ENCODE measurements at places on chromosomes 1 and 21.
A peak's percentile ranks its signal among the peaks of the same experiment; 100 is the strongest.

DNA sequence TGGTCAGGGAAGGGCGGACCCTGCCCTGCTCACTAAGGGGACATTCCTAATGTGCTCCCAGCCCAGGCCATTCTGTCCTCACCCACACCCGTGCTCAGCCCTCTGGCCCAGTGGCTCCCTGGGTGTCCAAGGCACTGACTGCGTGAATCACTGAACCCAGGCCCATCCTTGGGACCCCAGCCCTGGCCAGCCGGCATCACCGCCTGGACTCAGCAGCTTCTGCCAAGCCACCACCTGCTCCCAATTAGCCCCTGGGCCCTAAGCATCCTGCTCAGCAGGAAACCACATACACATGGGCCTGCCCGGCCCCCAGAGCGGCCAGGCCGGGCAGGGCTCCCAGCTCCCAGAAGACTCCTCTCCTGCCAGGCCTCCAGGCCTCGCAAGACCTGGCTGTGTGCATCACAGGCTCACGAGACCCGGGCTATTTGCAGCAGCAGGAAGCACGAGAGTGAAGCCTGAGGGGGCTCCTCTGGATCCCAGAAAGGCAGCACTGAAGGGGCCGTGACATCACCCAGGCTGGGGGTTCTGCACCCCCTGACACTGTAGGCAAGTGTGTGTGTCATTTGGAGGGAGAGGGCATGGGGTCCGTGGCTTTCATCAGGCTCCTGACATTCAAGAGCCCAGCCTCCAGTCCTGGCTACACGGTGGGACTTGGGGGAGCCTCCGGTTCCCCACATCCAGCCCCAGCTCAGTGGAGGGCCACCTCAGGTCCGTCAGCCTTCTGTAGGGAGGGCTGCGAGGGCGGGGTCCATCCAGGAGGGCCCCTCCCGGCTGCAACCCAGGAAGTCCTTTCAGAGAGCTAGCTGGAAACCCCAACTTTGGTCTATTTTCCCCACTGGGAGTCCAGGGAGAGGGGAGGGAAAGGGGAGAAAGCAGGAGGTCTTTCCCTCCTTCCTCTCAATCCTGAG is 1.6 kb downstream of the MFAP2 start:
- DNase-seq = no peak

- no peak for DNase-seq
These were observed 124.8 kb downstream of the CLEC20A start for GRCh38 chr1:178371933-178372388.

- no peak for DNase-seq
These were observed 67.3 kb upstream of the RAB3GAP2 start for GRCh38 chr1:220339581-220339980.

DNA sequence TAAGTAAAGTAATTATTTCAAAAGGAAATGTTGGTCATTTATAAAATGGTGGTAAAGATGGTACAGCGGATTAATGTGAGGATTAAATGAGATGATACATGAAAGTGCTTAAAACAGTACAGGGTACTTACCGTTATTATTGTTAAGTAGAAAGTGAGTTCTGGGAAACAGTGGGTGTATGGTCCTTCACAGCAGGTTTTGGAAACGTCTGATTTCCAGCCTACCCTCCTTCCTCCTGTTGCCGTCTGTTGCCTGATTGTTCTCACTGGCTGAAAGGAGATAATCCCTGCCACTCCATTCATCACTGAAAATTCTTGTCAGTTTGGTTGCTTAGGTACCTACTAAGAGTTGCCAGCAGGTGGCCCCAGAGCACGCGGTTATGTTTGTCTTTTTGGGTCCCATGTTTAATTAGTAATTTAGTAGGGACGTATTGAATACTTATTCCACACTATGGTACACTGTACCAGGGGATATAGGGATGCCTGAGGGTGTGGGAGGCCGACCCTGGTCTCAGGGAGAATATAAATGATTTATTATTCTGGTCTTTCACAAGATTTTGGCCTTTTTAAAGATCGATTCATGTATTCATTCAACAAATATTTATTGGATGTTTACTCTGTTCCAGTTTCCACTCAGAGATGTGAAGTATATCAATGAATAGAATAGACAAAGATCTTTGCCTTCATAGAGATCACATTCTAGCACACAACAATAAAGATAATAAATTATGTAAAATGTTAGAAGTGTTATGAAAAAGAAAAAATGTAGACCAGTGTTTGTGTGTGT is 30.8 kb upstream of the RPTN start:
- DNase-seq = peak; percentile 41

DNA sequence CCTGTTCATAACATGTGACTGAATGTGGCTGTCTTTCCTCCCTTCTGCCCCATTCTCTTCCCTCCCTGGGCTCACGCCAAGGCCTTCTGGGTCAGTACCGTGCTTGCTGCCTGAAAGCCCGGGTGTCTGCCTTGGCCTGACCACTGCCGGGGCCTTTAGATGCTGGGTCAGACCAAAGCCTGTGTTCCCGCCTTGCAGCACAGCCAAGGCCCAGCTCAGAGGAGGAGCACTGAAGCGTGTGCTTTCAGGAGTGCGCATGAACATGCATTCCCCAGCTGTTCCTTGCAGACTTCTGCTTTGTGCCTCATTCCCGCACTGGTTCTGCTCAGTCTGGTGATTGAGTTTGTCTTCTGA is 27.0 kb upstream of the SARS1 start:
- no peak for DNase-seq

GRCh38 chr1:158049853-158050252 is 56.4 kb downstream of the KIRREL1 start:
- DNase-seq = no peak

GRCh38 chr1:50108497-50109059 is at the start of gene ELAVL4:
TSS of gene ELAVL4 (plus strand) at chr1:50108920. CDS start at chr1:50109190, 270 bp downstream.
- peak; percentile 26 for DNase-seq

DNA sequence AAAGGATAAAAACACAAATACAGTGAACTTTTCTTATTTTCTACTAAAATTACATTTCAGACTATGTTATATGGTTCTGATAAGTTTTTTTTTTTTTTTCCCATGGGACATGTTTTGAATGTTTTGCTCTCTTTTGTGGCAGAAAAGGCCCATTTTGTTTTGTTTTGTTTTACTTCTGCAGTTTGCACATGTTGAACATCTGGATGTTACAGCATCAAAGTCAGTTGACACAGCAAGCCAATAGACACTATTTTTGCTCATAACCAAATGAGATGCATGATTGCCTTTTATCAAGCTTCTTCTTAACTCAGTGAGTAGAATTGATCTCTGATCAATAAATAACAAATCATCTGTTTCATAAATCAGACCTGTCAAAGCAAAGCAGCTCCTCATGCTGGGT is 904.2 kb downstream of the ADGRL2 start:
- DNase-seq = no peak

DNA sequence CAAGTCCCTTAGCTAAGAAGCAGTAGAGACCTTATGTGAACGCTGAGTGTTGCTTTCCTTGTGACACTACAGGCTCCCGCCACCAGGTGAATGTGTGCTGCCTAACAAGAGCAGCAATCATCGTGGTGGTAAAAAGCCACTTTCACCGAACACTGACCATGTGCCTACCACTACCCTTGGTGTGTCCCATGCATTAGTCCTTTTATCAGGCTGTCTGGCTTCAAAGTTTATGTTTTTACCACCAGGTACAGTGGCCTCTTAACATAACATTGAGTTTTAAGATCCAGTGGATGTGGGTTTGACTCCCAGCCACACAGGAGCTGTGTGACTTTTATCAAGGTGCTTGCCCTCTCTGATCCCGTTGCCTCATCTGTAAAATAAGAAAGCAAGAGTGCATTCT is 1.7 kb downstream of the C1QB start:
- DNase-seq = no peak

DNA sequence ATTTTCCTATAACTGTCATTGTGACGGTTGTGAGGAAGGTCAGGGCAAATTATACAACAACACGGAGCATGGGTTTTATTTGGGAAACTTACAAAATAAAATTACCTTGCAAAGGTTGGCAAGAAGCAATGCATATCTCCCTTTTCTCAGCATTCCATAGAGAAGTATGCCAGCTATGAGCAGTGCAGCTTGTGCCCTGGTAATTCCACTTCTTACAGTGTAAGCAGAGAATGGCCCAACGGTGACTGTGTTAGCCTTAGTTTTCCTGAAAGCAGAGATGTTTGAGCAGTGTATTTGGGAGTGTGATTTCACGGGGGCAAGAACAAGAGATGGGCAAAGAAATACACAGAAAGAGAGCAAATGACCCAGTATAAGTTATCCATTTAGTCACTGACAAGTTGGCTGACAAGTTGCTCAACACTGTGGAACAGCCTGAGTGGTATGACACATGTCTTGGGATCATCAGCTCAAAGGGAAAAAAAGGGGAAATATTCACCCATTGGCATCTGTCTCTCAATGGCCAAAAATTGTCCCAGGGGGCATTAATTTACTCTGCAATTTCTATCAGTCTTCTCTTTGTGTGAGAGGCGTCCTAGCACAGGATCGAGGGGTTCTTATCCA is 210.9 kb upstream of the NRIP1 start:
- DNase-seq = no peak

Measured in thymus (tissue), 14 donors.